Activated CD4-positive, alpha-beta memory T cell treated with anti-CD3 and anti-CD28 coated beads for 36 hours (primary cell): ENCODE measurements at places on chromosomes 6 and 20.
A peak's percentile ranks its signal among the peaks of the same experiment; 100 is the strongest.

DNA sequence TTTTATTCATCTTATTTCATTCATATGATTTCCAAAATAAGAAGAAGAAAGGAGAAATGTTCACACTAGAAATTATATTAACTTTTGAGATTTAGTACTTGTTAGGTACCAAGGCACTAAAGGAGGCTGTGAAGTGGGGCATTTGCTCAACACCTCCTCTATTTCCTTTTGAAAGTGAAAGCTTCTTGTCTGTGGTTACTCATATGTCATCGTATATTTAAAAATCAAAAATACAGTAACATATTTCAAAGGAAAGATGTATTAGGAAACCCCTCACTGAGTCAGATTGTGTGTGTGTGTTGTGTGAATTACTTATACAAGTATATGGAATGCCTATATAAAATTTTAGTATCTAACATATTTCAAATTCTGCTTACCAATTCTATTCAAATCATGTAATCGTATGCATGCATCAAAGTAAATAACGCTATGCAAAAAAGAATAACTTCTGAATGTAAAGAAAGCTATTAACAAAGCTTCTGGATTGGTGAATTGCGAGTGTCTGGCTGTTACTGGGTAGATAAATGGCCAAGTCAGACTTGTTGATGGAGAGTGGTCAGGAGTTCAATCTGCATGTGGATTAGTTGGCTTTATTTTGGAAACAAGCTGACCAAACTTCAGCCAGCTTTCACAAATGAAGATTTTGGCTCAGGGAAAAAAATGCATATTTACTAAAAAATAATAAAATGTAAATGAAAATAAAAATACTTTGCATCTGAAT lies 70.9 kb downstream of the PACRG start:
- no peak for DNase-seq

DNA sequence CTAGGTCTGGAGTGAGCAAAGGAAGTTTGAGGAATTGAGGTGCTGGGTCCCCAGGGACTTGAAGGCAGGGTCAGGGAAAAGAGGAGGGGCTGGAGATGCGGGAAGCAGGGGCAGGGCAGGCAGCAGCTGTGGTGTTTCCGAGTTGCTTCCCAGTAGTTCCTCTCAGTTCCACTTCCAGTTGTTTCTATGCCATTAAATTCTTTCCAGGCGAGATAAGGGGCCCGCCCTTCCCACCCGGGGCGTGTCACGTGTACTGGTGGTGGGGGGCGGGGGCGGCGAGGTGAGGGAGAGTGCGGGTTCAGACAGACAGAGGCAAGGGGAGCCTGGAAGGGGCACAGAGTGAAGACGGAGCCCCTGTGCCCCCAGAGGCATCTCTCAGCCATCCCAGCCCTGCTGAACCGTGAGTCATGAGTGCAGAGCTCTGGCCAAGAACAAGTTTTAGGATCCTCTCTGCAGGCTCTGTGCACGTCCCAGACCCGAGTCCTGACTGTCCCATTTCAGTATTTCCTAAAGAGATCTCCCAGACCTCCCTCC lies 977 bp downstream of the TNXB start:
- DNase-seq: no peak

- DNase-seq: no peak
Measured at GRCh38 chr6:127342296-127342945, 988 bp downstream of the ECHDC1 start.

GRCh38 chr6:15874326-15874725 lies 211.5 kb upstream of the DTNBP1 start:
- DNase-seq: no peak

- no peak for DNase-seq
Measured at GRCh38 chr6:21185861-21186478, 407.6 kb upstream of the SOX4 start.

- no peak for DNase-seq
Measured at GRCh38 chr6:32882879-32883250, 28.9 kb downstream of the PSMB9 start.

GRCh38 chr6:150361876-150362275 lies 6.9 kb upstream of the IYD start:
- no peak for DNase-seq

DNA sequence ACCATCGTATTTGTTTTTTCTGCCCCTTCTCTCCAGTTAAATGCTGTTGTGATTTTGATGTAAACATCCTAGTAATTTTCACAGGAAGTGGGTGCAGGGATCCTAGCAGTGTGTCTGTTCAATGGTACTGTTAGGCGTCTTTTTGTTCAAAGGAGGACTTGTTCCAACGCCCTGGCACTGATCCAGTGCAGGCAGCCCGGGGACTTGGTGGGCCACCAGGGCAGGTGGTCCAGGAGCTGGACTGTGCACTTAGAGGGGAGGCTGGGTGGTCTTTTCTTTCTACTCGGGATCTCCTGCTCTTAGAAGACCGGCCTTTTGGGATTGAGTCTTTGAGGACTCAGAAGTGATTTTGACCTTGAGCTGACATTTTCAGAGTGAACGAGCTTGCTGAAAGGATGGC lies 41.1 kb upstream of the NKX2-2 start:
- no peak for DNase-seq

DNA sequence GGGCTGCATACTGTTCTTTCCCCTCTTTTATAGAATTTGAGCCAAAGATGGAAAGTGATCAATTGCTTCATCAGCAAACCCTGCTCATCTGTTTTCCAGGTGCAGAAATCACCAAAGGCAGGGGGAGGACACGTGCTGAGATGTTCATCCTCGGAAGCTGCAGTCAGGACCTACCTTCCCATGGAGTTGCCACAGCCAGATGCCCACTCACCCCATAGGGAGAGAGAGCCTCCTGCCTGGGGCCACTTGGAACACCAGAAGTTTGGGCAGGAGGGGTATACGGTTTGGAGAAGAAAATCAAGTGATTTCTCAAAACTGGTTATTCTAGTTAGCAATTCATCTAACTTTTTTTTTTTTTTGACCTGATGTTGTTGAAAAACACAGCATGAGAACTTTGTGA lies 5.3 kb upstream of the CST7 start:
- no peak for DNase-seq

- DNase-seq: no peak
Measured at GRCh38 chr6:140812636-140813035, 1320.1 kb upstream of the GJE1 start.

DNA sequence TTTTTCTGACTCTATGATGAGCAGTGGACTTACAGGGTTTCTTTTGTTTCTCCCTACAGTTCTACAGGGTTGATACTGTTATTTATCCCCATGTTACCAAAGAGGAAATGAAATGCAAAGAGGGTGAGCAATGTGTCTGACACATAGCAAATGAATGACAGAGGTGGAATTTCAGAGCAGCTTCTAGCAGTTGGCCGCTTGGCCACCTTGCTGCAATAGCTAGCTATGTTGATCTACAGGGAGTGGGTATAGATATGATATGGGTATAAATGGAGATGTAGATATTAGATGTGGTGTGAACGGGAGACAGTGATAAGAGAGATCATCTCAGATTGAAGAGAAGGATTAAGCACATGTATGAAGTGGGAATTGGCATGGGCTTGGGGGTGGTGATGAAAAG lies 10.9 kb upstream of the SLC22A3 start:
- DNase-seq: no peak

GRCh38 chr20:24989162-24989561 lies 3.4 kb downstream of the APMAP start:
- no peak for DNase-seq

- peak; percentile 84 for DNase-seq
Measured at GRCh38 chr6:28944412-28944865, 20.7 kb upstream of the TRIM27 start.

- no peak for DNase-seq
Measured at GRCh38 chr6:124539096-124539495, 423.1 kb upstream of the RNF217 start.

GRCh38 chr6:151738267-151738666 lies 69.2 kb upstream of the ESR1 start:
- no peak for DNase-seq

GRCh38 chr20:43915211-43916072 lies 790 bp downstream of the TOX2 start:
- DNase-seq: peak; percentile 59

DNA sequence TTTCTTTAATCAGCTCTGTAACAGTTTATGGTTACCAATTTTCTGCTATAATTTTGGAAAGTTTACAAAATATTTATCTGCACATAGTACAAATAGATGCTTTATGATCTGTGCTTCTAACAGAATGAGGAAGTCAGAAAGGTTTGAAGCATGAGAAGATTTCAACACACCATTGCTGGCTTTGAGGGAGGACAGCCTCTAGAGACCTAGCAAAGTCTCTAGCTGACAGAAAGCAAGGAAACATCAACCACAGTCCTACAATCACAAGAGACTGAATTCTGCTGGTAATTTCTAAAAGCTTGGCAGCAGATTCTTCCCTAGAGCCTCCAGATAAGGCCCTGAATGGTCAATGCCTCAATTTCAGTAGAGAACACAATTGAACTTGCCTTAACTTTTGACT lies 750.8 kb upstream of the SLC35B3 start:
- no peak for DNase-seq

DNA sequence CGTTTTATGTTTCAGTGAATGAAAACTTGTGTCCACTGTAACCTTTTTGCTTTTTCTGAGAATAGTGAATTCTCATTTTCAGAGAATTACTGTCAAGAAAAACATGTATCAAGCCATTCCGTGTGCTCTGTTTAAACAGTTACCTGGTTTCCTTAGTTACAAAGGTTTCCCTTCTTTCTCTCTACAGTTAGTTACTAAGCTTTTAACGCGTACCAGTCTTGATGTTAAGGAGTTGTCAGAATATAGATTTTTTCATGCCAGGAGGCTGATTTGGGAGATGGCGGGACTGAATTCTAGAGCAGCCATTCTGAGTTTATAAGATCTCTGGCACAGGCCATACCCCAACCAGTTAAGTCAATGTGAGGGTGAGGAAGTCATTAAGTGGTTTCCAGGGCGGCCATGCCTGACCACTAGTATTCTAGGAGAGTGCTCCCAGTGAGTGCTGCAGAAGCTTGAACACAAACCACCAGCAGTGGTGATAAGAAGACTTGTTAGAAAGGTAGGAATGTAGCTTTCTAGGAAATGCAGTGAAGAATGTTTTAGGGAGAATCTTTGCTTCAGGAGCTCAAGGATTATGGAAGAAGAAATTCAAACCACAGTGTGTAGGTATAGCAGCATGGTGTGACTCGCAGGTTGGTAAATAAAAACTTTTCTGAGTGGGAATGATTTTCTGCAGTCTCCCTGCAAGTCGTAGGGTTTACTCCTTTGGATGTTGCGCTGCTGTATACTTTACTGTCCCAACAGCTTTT lies 112.9 kb downstream of the JARID2 start:
- DNase-seq: no peak

GRCh38 chr20:47466213-47466612 lies 35.5 kb upstream of the NCOA3 start:
- no peak for DNase-seq

GRCh38 chr6:132198040-132198439 lies 203.2 kb downstream of the MOXD1 start:
- no peak for DNase-seq

DNA sequence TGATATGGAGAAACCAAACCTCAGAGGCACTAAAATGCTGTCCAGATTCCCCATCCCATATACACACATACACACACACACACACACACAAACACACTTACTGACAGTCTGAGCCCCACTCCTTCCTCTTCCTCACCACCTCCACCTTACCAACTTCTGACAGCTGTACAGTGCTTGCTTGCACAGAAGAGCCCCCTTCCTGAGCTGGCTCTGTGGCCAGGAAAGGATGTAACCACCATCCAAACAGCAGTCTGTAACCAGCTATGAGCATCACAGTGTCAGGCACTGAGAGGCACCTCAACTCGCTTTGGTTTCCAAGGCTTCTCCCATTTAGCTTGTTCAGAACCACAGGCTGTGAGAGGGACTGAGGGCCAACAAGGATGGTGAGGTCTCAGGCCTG lies 5.9 kb upstream of the C6orf136 start:
- DNase-seq: no peak

DNA sequence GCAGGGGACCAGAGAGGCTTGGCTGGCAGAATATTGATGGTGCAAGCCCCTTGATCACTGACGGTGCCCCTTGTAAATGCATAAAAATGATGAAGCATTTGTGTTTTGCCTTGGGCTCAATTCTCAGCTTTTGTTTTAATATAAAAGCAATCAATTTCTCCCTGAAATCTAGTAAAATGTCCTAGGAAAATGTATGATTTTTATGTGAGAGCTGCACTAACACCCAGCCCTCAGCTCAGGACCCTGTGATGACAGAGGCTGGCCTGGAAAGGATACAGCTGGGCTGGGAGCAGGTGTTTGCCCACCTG lies 84.7 kb upstream of the PHACTR3 start:
- DNase-seq: no peak

- no peak for DNase-seq
Measured at GRCh38 chr6:135226537-135226936, 45.4 kb downstream of the MYB start.

DNA sequence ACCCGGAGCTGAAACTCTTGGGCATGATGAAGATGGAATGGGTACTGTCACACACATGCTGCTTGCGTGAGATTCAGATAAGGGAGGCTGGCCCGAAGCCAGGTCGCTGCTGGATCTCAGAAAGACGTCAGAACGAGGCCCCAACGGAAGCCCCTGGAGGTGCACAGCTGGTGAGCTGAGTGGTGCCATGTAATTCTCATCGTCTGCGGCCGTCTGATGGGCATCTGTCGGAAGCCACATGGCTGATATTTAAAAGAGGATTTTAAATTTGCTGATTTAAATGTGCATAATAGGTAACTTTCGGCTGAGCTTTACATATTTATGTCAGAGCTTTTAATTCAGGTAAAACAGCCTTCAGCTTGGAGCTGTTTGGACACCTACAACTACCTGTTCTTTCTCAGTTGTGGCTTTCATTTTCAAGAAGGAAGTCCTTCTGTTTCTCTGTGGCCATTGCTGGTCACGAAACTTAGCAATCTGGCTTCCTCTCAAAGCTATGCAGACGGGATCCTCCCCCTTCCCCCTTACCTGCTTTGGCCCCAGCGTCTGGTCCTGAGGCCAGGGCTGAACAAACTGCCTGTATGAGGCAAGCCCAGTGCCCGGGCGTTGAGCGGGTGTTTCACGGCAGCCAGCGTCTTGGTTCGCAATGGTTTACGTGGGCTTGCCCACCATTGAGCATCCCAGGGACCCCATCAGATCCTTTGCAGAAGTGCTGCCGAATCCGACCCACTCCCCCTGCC lies 9.2 kb downstream of the SLCO4A1 start:
- DNase-seq: peak; percentile 89

DNA sequence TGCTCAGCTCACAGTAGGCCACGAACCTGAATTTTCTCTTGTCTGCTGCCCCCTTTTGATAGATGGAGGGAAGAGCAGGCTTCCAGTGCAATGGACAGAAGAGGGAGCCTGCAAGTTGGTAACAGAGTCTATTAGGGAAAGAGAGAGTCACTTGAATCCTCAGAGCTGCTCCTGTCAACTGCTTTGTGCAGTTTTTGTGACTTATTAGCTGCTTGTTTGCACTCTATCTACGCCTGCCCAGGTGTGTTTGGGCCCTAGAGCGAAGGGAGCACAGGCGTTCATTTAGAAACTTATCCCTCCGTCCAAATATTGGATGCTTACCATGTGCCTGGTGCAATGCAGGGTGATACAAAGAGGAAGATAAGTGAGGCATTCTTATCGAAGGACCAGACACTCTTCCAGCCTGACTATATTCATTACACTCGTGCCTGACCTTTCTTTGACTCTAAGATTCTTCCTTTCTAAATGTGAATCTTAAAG lies 11.6 kb upstream of the SLC2A12 start:
- peak; percentile 67 for DNase-seq
